ENCODE measurements at places on chromosomes 5 and 9. TPM values are rescaled to one million over a fixed set of nuclear protein-coding genes. Genes with fewer than 3 reads are reported as not detected.

DOCK8 gene
- total RNA-seq: 1.3 TPM

LHX2 gene
- total RNA-seq: not detected

ANXA2R gene
- 6.6 TPM for total RNA-seq

TPPP gene
- total RNA-seq: 0.07 TPM

TLR4 gene
- total RNA-seq: 38.6 TPM

GRCh38 chr9:98908897-98909634 is 34.6 kb upstream of the COL15A1 start:
- no peak overlapping the region for H3K27ac ChIP-seq
- H3K4me3 ChIP-seq: no peak overlapping the region
- no peaks in the 10 kb centered on the region for H3K36me3 ChIP-seq
- H3K4me1 ChIP-seq: no peaks in the 10 kb centered on the region
- H3K27me3 ChIP-seq: no peaks in the 10 kb centered on the region

GRCh38 chr5:72920690-72921502 is 34.9 kb upstream of the FCHO2 start:
- DNase-seq: peak; percentile 62
- no peaks in the 10 kb centered on the region for H3K27me3 ChIP-seq
- H3K4me3 ChIP-seq: no peak overlapping the region
- H3K4me1 ChIP-seq: no peaks in the 10 kb centered on the region

- H3K27ac ChIP-seq: no peak overlapping the region
- no peak for DNase-seq
- H3K36me3 ChIP-seq: no peaks in the 10 kb centered on the region
Measured at GRCh38 chr5:77356740-77357139, 135.4 kb downstream of the WDR41 start.

GRCh38 chr5:17228821-17229291 is 11.4 kb downstream of the BASP1 start:
- peak; percentile 31 for DNase-seq
- H3K4me1 ChIP-seq: peaks cover 16% of the 10 kb centered on the region
- no peak overlapping the region for H3K4me3 ChIP-seq
- H3K36me3 ChIP-seq: no peaks in the 10 kb centered on the region
- no peaks in the 10 kb centered on the region for H3K27me3 ChIP-seq

DNA sequence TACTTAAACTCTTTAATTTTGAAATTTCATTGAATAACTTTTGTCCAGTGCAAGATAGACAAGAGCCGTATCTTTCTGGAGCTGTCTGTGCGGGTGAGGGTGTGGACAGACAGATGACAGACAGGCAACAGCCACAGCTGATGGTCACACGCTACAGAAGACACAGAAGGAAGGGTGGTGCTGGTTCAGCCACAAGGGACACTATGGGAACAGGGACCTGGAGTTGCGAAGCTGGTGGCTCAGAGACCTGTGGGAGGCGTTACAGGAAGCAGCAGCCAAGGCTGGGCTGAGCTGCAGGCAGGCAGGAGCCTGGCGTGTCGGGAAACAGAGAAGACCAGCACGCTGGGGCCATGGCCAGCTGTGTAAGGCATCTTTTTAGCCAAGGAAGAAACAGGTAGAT is 104.4 kb downstream of the WNK2 start:
- H3K4me1 ChIP-seq: no peaks in the 10 kb centered on the region
- DNase-seq: no peak

DNA sequence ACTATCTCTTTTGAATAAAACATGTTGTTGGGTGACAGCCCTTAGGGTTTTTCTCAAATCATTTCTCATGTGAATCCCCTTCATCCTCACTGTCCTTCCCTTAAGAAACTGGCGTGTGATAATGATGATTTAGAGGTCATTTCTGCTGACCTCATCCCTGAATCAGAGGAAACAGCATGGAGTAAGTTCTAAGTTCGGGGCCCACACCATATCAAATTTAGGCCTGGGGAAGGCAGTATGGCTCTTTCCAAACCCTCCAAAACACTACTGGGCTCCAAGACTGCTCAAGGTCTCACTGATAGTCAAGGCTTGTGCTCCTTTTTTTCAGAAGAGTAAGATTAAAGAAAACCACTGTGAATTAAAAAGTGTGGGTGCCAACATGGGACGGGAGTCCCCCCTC is 872 bp upstream of the SMIM3 start:
- no peak for DNase-seq
- H3K36me3 ChIP-seq: no peaks in the 10 kb centered on the region
- peaks cover 51% of the 10 kb centered on the region for H3K27me3 ChIP-seq
- H3K4me1 ChIP-seq: peaks cover 25% of the 10 kb centered on the region
- no peak overlapping the region for H3K27ac ChIP-seq
- H3K4me3 ChIP-seq: no peak overlapping the region

GRCh38 chr5:92552206-92553160 is 1028.5 kb downstream of the NR2F1-AS1 start:
- peaks cover 7% of the 10 kb centered on the region for H3K4me1 ChIP-seq
- peak; percentile 82 for DNase-seq
- no peaks in the 10 kb centered on the region for H3K27me3 ChIP-seq
- no peak overlapping the region for H3K27ac ChIP-seq

DNA sequence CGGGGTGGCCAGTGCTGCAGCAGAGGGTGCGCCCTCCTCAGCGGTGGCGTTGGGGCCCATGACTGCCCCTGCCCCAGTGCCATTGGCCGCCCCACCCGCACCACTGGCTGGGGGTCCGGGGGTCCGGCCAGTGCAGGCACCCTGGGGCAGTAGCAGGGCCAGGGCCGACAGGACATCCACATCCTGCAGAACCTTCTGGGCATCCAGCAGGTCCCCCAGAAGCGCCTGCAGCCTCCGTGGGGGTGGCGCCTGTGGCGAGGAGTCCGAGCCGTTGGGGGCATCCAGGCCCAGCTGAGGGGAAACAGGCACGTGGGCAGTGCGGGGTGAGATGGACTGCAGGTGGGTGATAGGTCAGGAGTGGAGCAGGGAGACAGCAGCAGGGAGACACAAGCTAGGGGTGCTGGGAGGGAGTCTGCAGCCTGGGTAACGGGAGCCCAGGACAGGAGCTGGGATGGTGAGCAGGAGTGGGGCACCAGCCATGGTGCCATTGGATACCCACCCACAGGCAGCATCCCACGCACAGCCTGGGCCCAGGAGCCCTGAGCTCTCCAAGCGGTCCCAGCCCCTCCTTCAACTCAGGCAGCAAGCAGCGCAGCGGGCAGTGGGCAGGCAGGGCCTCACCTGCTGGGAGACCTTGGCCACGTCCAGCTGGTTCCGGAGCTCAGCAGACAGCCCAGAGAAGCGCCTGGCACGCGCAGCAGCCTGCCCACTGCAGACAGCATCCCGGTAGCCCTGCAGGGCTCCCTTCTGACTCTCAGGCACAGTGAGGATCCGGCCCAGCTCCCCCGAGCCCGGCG is 7.1 kb downstream of the ABCA2 start:
- no peak overlapping the region for H3K4me3 ChIP-seq
- no peak for DNase-seq
- no peak overlapping the region for H3K27ac ChIP-seq
- no peaks in the 10 kb centered on the region for H3K36me3 ChIP-seq
- no peaks in the 10 kb centered on the region for H3K27me3 ChIP-seq

- no peaks in the 10 kb centered on the region for H3K4me1 ChIP-seq
- H3K4me3 ChIP-seq: no peak overlapping the region
- H3K27me3 ChIP-seq: no peaks in the 10 kb centered on the region
- H3K27ac ChIP-seq: no peak overlapping the region
- no peak for DNase-seq
- H3K36me3 ChIP-seq: no peaks in the 10 kb centered on the region
Measured at GRCh38 chr9:106981396-106982287, 118.7 kb downstream of the ZNF462 start.
